ENCODE measurements at places on chromosomes 6 and 20.

- ATAC-seq = no peak
These were observed 32.0 kb downstream of the POM121L2 start for GRCh38 chr6:27280064-27280539.

GRCh38 chr20:48538856-48539255 is 288.9 kb downstream of the PREX1 start:
- ATAC-seq = no peak

GRCh38 chr6:154488248-154488593 is 22.3 kb downstream of the CNKSR3 start:
- ATAC-seq = no peak

DNA sequence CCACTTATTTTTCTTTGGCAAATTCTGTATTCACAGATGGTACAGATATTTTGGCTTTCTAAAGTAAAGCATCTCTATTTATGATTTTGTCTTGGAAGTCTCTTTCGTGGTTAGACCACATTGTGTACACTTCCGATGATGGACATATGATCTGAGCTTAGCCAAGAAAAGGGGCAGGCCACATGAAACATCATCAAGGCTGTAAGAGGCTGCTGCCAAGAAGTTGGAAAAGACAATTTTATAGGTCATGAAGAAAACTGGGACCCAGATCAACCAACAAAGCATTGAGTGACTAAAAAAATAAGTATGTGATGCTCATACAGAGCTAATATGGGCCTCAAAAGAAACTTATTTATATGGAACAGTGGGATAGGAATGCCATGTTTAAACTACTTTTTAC is 266.4 kb downstream of the HAO1 start:
- no peak for ATAC-seq

DNA sequence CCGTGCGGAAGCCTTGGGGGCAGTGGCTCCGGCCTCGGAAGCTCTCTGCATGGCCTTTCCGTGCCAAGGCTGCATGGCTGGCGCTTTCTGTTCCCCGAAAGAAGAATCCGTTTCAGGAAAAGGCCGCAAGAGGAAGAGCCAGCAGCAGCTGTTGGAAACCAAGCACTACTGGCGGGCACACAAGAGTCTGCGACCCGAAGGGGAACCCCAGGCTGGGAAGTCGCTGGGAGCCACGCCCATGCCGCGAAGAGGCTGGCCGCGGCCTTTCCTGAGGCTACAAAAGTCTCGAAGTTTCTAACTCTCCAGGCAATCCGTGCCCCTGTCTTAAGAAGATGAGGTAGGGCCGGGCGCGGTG is at the start of gene CGAS:
TSS of gene CGAS (minus strand) at position 191 of the 355 bp plus-strand sequence. CDS start at position 75, 116 bp downstream.
- ATAC-seq = peak; percentile 75

DNA sequence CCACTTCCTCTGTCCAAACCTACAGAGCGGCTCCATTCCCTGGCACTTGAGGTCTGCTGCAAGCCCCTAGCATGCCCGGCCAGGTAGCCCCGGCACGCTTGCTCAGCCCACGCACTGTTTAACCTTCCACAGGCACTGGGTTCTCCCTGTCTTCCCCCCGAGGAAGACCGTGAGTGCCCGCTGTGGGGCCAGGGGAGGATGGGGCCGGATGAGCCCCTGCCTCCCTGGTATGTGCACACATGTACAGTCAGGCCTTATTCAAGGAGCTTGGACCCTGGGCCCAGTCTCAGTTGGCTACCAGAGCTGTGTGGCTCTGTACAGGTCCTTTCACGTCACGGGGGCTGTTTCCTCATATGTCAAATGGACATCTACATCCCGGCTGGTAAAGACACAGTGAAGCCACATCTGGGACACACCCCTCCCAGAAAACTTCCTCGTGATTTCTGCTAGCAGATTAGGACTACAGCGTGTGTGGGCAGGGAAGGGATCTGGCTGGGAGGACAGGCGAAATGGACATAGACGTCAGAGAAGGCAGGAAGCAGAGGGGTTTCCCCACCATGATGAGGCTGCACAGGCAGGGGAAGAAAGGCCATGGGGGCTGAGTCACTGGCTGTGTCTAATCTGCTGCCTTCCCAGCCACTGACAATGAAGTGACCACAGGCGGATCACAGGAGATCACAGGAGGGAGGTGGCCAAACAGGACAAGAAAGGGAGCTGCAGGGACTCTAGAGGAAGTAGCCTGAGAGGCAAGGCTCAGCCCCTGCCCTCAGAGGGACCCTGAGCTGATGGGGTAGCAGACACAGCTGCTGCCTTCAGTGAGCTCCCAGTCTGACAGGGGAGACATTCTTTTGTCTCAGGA is 62.9 kb downstream of the MRPL14 start:
- ATAC-seq = peak; percentile 70

All from esophagus mucosa (tissue), 1 donor.